ENCODE measurements at places on chromosomes 12 and 14. TPM values are rescaled to one million over a fixed set of nuclear protein-coding genes. Genes with fewer than 3 reads are reported as not detected.

TAS2R19 gene
- 0.21 TPM for total RNA-seq

DNA sequence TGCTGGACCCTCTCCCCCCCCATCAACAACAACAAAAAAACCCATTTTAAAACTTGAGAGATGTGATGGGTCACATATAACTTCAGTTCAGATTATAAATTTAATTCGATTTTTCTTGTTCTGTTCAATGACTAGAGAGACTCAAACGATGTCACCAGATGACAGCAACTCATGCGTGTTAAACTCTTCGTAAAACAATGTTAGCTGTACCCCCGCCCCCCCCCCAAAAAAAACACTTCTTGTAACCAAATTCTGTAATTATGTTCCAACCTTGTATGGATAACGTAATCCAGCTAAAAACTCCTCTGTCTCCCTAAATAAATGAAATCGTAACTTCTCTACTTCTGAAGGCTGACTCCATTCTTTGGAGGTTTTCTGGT is 614 bp upstream of the NACA start:
- no peak for DNase-seq

GRCh38 chr12:52203079-52203921 is 11.5 kb upstream of the KRT80 start:
- DNase-seq: peak; percentile 90

ZNF385A gene
- 5.3 TPM for total RNA-seq

DNA sequence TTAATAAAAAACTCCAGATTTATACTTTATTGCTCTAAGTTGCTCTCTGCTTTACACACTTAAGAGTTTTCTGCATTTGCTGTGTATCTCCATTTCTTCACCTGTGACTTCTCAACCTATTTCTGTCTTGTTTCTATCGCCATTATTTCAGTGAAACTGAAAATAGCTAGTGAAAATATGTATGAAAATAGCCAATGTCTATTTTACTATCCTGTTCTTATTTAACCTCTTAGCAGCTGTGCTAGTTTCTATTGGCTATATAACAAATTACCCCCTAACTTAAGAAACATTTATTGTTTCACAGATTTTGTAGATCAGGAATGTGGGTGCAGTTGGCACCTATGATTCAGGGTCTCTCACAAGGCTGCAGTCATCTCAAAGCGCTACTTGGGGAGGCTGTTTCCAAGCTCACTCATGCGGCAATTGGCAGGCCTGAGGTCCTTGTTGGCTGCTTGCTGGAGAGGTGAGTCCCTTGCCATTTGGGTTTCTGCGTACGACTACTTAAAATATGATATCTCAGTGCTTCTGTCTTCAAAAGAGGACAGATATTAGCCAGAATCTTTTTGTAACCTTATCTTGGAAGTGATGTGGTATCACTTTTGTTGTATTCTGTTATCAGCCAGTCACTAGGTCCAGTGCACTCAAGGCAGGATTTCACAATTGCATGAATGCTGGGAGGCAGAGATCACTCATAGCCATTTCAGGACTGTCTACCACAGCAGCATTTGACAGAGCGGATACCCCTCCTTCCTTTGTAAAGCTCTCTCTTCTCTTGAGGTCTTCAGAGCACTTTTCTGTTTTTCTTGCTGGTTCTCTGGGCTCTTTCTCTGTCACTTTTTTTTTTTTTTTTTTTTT is 7.2 kb downstream of the ERC1 start:
- no peak for DNase-seq

- DNase-seq: no peak
These were observed 49.4 kb downstream of the MAGOHB start for GRCh38 chr12:10563966-10564365.

ANKRD52 gene
- total RNA-seq: 15.4 TPM

GRCh38 chr14:95140060-95140858 is 17.1 kb downstream of the DICER1 start:
- DNase-seq: no peak
